ENCODE measurements at places on chromosomes 2 and 18.
A peak's percentile ranks its signal among the peaks of the same experiment; 100 is the strongest.

- DNase-seq: peak; percentile 92
Measured at GRCh38 chr2:68441179-68441993, 25.7 kb downstream of the FBXO48 start.

DNA sequence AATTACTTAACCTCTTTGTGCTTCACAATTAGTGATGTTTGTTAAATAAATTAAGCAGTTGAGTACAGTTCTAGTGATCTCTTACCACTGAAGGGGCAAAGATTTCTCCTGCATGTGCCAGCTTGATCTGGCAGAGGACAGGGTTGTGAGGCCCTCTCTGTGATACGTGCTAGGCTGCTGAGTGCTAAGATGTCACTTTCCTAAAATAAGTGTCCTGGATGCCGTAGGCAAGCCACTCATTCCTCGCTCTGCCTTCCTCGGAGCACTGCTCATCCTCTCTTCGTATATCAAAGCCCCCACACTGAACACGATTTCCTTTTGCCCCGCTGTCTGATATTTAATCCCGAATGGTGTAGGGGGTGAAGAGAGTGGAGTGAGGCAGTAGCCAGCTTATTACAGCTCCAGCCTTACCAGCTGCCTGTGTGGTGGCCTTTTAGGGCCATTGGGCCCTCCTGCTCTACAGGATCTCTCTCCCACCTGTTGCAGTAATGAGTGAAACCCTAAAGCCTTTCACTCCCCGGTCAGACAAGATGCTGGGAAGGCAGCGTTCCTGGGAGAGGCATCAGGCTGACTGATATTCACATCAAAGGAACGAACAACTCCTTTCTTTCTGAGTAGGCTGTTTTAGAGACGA lies 40.5 kb downstream of the PTPRM start:
- no peak for DNase-seq

DNA sequence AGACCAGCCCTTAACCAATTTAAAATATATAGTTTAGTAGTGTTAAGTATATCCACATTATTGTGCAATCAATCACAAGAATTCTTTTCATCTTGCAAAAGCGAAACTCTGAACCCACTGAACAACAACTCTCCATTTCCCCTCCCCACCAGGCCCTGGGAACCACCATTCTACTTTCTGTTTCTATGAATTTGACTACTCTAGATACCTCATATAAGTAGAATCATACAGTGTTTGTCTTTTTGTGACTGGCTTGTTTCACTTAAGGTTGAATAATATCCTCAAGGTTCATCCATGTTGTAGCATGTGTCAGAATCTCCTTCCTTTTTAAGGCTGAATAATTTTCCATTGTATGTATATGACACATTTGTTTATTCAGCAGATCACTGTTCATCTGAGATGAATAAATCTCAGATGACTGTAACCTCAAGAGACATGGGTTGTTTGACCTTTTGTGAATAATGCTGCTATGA lies 8.1 kb upstream of the SOS1 start:
- no peak for DNase-seq

- DNase-seq: no peak
Measured at GRCh38 chr2:230329946-230330605, 3.1 kb downstream of the SP140L start.

GRCh38 chr2:168136392-168136977 lies 110.9 kb downstream of the STK39 start:
- peak; percentile 9 for DNase-seq

DNA sequence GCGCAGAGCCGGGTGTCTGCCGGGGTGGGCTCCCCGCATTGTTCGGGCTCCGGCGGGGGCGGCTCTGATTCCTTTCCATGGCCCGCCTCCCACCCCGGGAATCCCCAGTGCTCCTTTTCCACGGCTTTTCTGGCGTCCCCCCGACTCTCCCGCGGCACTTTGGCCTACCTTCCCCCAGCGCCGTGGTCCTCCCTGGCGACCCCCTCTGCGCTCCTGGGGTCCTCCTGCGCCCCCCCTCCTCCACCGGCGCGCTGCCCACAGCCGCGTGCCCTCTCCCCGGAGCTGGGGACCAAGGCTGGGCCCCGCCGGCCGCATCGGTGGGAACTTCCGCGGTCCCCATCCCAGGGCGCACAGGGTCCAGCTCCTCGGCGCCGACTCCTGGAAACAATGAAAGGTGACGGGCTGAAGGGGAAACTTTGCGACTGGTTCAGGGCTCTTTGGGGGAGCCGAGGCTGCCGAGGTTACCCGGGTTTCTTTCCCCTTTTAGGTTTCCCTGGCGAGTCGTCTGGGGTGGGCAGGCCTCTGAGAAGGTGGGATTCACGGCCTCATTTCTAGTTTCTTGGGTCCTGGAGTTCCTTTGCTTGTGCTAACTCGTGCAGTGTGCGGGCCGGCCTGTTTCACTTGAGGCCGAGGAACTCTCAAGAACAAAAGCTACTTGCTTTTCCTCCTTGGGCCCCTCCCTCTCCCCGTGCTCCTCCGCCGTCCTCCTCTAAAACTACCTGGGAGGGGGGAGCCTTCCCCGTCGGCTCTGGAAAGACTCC lies 2.2 kb downstream of the TGIF1 start:
- DNase-seq: peak; percentile 37
